ENCODE measurements at places on chromosomes 5 and 9. TPM values are rescaled to one million over a fixed set of nuclear protein-coding genes. Genes with fewer than 3 reads are reported as not detected.

The ORM2 gene
- total RNA-seq: not detected

The TAS2R1 gene
- not detected for total RNA-seq

GRCh38 chr9:137162505-137163364 is 7.1 kb downstream of the LRRC26 start:
- DNase-seq: no peak

- DNase-seq: no peak
Measured at GRCh38 chr9:98107926-98108325, 11.1 kb downstream of the TRIM14 start.

The SLC25A2 gene
- total RNA-seq: not detected

The TMEM174 gene
- not detected for total RNA-seq

DNA sequence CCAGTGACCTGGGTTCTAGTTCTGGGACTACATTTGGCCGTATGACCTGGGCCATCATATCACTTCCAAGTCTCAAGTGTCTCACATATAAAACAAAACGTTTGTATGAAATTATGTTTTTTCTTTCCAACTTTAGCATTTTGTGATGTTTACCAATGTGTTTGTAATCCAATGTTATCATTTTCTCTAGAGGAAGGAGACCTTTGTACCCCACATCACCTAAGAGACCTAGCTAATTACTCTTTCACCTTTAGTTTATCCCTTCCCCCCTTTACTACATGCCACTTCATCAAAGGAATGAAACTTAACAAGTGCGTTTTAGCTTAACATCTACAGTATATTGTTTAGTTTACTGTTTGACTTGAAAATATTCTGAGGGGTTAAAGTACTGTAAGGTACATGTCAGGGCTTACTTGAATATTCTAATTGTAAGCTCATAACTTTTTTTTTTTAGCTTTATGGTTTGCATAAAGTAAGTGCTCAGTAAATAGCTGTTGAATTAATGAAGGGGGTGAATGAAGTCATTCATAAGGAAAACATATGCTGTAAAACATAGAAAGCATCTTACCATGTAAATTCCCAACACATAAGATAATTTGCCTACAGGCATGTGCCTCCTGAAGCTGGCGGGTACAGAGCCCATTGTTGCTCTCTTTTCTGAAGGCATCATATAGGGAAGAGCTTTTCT is 2.9 kb downstream of the PIP5K1B start:
- no peak for DNase-seq

The CCNO gene
- 0.28 TPM for total RNA-seq

Data from right atrium auricular region (tissue), 2 donors.